DMS79 (cell line): ENCODE measurements at places on chromosomes 7 and 10.

DNA sequence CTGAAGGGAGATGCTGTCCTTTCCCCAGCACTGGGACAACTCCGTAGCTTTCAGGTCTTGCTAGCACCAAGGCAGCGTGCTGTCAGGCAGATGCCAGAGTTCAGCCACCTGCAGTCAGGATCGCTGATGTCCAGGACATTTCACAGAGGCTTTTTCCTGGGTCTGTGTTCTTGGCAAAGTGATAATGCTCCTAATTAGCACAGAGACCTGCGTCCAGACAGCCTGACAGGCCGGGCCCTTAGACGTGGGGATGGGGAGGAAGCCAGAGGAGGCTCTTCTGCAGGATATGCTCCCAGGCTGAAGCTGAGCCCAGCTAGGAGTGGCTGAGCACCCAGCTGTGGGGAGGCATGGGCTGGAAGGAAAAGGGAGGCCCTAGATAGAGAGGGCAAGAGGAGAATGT lies 82.5 kb upstream of the TBX20 start:
- DNase-seq, result no peak

DNA sequence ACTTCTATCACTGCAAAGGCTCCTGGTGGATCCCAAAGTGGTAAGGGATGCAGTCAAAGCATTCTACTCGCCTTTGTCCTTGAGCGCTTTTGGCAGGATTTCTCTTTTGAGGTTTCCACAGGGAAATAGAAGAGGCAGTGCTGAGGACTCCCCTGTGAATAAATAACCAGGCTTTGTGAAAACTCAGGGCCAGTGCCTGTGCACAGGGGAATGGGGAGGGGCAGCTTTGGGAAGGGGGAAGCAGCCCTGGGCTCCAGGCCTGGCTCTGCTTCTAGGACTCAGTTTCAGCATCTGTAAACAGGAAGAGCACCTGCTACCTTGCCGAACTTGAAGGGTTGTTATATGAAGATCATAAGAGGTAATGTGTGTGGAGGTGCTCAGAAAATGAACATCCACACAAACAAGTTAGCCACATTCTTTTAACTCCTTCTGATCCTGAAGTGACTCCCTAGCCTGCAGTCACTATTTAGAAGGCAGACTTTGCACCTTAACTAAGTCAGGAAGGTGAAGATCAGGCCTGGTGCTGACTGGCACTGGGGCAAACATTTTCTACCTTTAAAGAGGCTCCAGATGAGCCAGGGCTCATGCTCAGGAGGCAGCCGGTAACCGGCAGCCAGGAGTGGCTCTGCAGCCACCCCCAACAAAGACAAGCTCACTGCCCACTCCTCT lies 22.5 kb upstream of the MMP21 start:
- DNase-seq, result no peak

DNA sequence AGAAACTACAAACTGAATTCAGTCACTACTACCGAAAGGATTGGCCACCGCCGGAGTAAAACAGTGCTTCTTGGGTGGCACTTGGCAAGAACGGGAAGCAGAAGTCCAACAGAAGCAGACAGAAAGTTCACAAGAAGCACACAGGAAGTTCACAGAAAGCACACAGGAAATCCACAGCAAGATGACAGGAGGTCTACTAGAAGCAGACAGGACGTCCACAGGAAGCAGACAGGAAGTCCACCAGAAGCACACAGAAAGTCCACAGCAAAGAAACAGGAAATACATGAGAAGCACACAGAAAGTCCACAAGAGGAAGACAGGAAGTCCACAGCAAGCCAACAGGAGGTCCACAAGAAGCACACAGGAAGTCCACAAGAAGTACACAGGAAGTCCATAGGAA lies 399.2 kb upstream of the AUTS2 start:
- no peak for DNase-seq

GRCh38 chr10:100894589-100895294 lies 18.0 kb upstream of the SLF2 start:
- DNase-seq, result no peak

DNA sequence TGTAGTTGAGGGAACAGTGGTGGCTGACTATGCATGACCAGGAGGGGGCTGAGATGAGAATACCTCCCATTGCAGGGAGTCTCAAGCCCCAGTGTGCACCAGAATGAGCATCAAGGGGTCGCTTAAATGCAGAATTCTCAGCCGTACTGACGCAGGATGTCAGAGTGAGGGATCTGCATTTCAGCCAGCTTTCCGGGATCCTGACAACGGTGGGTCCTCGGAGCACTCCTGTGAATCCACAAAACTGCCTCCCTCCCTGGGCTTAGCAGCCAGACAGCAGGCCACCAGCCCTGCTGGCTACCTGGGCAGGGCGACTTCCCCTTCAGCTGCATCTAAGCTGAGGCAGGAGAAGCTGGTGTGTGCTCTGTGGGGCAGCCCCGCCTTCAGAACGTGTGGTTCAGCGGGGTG lies 21.8 kb upstream of the LOXL4 start:
- no peak for DNase-seq

DNA sequence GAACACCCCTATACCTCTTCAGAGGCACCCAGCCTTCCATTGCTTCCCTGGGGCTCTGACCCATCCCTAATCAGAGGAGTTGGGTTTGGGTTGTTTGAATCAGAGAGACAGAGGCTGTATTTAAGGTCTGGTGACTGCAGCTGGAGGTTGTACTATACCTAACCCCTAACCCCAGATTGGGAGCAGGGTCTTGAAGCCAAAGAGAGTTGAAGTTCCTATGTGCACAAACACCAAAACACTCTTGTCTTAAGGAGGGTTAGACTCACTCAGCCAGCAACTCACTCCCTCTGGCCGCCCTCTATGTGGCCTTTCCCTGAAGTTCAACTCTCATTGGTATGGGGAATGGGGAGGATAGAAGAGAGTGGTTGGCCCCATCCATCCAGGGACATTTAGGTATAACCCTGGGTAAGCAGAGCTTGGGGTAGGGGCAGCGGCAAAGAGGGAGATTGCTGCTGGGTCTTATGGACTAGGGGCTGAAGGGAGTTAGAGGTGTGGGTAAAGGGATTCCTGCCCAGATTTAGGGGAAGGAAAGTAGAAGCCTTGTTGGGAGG lies 80.0 kb downstream of the PAX2 start:
- DNase-seq, result no peak

DNA sequence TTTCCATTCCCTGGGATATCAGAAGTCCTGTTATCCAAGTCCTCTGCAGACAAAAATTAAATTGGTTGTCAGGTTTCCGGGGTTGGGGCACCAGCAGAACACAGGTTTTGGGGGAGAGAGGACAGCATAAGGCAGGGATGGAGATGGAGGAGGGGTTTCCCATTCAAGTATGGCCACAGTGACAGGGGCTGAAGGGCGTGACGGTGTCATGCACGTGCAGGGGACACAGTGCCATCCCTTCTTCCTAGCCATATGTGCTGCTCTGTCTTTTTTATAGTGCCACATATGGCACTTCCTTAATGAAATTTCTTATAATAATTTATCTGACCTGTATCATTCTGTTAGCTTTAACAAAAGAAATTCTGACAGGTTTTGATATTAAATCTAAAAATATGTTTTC lies 259.2 kb downstream of the PTEN start:
- DNase-seq, result no peak

GRCh38 chr7:85177316-85177715 lies 9.5 kb downstream of the SEMA3D start:
- DNase-seq, result no peak

DNA sequence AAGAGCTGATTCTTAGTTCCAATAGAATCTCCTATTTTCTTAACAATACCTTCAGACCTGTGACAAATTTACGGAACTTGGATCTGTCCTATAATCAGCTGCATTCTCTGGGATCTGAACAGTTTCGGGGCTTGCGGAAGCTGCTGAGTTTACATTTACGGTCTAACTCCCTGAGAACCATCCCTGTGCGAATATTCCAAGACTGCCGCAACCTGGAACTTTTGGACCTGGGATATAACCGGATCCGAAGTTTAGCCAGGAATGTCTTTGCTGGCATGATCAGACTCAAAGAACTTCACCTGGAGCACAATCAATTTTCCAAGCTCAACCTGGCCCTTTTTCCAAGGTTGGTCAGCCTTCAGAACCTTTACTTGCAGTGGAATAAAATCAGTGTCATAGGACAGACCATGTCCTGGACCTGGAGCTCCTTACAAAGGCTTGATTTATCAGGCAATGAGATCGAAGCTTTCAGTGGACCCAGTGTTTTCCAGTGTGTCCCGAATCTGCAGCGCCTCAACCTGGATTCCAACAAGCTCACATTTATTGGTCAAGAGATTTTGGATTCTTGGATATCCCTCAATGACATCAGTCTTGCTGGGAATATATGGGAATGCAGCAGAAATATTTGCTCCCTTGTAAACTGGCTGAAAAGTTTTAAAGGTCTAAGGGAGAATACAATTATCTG lies 1.6 kb downstream of the LRRTM3 start:
- no peak for DNase-seq

- DNase-seq, result no peak
Measured at GRCh38 chr7:2691011-2691707, 3.2 kb downstream of the AMZ1 start.

DNA sequence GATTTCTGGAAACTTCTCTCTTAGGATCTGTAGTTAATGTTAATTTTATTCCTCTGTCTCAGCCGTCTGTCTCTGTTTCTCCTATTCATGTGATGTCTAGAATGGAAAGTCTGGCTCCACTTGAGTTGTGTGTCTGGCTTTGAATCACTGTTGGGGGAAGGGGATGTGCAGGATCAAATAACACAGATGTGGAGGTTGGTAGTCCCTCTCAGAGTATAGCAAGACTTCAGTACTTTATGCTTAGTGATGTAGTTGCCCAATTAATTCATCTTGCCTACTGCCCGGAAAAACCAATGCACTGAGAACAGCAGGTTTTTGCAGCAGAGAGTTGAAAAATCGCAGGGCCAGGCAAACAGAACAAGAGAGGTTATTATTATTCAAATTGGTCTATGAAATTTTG lies 79.2 kb downstream of the PHTF2 start:
- no peak for DNase-seq

- no peak for DNase-seq
Measured at GRCh38 chr7:156275292-156275691, 365.3 kb upstream of the RNF32 start.

DNA sequence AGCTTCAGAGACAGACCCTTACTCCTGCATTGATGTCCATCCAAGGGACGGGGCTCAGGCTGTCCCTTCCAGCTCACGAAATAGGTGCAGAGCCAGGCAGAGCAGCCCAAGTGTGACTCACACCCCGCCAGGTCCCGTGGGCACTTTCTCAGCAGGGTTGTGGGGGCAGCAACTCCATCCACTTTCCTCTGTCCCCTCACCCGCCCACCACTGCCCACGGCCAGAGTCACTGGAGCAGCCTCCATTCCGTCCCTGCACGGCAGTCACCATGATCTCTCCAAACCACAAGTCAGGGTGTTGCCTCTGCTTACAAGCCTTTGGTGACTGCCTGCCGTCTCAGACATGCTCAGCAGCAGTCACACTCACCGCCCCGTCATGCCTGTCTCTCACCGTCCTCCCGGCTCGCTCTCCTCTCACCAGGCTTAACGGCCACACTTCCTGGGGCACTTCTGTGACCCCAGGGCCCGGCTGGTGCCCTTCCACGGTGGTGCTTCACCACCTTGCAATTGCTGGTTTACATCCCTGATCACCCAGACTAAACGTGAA lies 39.3 kb downstream of the CALML3 start:
- no peak for DNase-seq

DNA sequence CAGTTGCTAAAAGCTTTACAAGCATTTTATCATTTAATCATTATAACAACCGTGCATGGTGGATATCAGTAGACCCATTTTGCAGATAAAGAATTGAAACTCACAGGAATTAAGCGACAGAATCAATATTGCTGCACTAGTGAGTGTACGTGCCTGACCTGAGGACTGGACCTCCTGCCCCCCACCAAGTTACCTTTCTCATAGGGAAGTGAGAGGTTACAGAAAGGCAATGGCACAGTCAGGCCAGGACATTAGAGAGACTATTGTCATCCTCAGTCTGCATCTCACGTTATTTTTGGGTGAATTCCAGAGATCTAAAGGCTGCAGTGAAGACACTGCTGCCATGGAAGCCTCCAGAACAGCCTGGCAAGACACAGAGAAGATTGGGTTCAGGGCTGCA lies 80.9 kb downstream of the WDFY4 start:
- no peak for DNase-seq

- no peak for DNase-seq
Measured at GRCh38 chr10:21519397-21519933, 6.0 kb downstream of the SKIDA1 start.

DNA sequence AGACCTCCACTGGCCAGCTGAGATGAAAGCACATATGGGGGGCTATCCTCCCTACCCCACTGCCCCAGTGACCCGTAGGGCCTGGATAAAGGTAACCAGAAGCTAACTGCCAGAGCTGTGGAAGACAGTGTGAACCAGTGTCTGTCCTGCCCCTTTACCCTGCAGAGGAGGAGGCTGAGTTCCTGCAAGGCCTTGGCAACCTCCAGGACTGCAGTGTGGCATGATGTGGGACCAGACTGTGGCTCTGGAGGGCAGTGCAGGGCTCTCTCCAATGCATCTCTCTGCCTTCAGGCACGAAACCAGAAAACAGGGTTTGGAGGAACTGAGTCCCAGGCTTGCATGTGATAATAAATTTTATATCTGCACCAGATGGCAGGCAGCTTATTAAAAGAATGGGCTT lies 93.1 kb downstream of the EPC1 start:
- no peak for DNase-seq

GRCh38 chr10:112769081-112769480 lies 181.0 kb upstream of the TCF7L2 start:
- DNase-seq, result no peak

- DNase-seq, result no peak
Measured at GRCh38 chr7:121575194-121575765, 179.2 kb upstream of the FAM3C start.

- no peak for DNase-seq
Measured at GRCh38 chr10:15182540-15183207, 14.2 kb upstream of the NMT2 start.

DNA sequence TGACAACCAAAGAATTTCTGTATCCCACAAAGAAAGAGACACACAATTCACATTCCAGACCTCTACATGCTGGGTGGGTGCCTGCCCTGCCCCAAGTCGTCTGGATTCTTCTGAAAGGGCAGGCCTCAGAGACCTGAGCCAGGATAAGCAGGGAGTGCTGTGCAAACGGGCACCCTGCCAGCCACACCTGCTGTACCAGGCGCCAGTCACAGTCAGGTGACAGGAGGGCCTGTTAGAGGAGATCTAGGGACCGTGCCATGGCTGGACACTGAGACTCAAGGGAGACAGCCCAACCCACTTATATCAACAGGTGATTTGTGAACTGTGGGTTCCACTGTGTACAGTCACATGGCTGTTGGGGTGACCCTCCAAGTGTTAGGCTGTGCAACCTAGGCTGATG lies 103.1 kb upstream of the AFAP1L2 start:
- no peak for DNase-seq

GRCh38 chr10:1058017-1058416 lies 1.8 kb downstream of the WDR37 start:
- DNase-seq, result no peak

DNA sequence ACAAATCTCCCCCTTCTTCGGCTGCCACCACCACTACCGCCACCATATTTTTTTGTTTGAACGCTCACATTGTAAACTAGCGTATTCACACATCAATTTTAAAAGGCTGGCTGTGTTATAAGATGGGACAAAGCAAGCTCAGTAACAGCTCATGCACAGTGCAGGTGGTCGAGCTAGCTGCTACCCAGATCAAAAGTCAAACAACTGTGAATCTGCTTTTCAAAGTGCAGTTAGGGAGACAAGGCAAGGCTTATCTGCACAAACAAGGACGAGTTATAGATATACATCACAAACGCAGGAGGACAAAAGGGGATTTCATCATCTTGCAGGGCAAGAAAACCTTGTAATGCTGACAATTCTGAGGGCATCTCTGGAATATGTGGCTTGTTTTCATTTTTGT lies 231.6 kb downstream of the VTI1A start:
- DNase-seq, result no peak

- no peak for DNase-seq
Measured at GRCh38 chr10:89670926-89671325, 25.9 kb upstream of the PANK1 start.
